ENCODE measurements at places on chromosomes 4 and X.

DNA sequence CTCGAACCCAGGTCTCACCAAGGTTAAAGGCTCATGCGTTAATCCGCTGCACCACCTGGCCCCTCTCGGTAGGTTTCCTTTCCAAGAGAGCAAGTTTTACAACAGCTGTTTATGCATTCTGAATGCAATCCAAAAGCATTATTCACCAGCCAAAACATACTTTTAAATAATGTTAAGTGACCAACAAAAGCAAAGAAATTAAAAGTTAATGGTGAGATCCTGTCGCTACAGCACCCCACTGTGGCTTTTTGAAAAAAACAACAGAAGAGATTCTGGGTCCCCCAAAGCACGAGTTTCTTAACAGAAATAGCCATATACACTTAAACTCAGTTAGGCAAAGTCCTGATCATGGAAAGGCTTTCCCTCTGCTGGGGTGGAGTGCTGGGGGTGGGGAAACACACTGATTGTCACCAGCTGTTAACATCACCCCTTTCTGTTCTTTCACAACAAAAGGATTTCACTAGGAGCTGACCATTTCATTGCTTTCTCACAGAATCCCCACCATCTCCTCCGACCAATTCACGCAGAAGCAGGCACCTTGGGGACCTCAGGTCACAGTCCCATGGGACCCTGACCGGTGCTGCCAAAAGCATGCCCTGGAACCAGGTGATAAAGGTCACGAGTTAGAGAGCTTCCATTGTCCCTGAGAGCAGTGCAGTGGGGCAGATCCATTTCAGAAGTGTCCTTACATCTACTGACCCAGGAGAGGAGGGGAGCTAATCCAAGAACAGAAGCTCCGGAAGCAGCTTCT, 51.2 kb downstream of the ZNF827 start:
- no peak for DNase-seq

DNA sequence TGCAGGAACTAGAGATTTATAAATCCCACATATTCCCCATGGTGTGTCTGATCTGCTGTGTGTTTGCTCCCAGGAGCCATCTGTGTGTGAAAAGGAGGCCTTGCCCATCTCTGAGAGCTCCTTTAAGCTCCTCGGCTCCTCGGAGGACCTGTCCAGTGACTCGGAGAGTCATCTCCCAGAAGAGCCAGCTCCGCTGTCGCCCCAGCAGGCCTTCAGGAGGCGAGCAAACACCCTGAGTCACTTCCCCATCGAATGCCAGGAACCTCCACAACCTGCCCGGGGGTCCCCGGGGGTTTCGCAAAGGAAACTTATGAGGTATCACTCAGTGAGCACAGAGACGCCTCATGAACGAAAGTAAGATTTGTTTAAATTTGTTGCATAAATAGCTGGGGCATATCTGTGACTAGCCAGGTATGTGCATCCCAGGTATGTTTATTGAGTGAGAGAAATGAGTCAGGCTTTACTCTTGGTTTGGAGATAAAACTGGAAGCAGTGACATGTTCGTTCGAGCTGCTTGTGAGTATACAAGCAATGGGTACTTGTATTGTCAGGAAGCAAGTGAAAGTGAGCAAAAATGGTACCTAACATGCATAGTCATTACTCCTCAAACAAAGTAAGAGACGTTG, 89.5 kb downstream of the PTTG2 start:
- DNase-seq: no peak

DNA sequence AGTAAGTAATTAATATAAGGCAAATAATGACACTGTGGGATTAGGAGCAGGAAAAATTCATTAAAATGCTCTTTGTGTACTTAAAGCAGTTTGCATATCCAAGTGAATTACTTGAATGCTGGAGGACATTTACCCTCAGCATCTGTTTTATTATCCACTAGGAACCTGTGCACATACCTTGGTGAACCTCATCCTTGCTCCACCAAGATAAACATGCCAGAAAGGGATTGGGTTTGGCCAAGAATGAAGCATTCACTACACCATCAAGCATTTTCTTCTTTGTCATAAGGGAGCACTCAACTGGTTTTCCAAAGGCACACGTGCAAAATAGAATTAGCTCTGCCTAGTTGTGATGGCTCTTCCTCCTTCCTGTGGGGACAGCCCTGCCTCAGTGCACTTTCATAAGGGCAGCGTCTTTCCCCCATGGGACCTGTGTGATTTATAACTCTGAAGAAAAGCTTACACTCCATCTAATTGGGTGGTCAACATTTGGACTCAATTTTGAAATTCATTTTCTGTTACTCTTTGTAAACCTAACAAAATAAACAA, 291.7 kb downstream of the USP46 start:
- no peak for DNase-seq

DNA sequence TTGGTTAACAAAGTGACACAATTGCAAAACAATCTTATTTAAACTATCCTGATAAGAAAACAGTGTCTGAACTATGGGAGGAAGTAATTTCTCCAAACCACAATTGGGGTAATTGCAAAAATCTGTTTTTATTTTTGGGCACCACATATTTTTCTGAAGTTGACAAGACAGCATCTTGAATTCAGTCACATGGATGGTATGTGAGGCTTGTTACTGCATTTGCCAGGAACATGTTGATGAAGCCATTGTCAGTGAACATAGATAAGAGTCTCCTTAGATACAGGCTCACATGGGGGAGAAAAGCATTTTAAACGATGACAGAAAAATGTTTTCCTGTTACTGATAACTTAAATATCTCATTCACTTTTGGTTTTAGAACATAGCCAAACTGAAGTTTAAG, 5.5 kb upstream of the USP53 start:
- DNase-seq: no peak

DNA sequence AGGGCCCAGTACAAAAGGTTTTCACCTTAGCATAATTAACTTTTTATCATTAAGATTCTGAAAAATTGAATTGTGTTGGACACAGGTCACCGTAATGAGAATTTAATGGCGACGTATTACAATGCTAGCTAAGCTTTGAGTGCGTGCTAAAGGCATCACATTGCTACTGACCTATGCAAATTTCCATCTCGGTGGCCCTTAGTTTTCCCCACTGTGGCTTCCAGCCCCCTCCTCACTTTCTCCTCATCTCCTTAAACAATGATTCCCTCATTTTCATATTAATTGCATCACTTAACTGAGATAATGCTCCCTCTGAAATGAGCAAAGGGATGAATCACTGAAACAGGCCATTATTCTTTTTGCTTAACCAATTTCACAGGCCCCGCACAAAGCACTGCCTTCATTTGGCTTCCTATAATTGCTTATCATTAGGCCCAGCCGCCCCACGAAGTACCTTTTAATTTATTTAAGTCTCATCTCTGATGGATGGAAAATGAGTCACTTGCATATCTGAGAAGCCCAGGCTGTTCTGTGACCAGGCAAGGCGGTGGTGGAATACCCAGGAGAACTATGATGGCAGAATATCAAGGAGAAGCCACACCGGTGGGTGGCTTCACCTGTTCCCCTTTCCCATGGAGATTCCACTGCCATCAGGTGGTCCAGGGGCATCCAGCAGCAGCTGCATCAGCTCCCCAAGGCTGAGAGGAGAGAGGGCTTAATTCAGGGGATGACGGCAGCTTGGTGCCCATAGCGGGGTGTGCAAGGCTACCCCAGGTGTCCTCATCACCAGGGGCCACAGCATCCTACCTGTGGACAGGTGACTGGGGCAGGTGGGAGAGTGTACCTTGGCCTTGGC, 223.8 kb upstream of the BOD1L1 start:
- no peak for DNase-seq

- no peak for DNase-seq
These were observed 27.6 kb downstream of the USP53 start for GRCh38 chr4:119240128-119240527.

GRCh38 chr4:139286186-139286698, 6.2 kb upstream of the MGARP start:
- DNase-seq: no peak

DNA sequence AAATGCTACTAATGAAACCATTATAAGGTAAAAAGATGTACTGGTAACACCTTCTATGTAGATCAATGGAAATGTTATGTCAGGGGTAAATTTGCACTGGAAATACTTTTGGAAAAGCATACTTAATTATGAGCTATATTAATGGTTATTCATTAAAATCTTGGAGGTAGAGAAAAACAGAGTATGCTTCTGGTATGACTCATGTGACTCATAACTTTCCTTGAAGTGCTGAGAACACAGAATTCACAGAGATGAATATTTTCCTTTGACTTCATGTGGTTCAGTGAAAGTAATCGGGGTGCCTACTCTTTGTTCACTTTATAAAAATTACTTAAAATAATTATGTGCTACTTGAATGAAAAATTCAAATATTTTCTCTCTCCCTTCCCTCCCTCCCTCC, 254.2 kb downstream of the KCTD8 start:
- no peak for DNase-seq

DNA sequence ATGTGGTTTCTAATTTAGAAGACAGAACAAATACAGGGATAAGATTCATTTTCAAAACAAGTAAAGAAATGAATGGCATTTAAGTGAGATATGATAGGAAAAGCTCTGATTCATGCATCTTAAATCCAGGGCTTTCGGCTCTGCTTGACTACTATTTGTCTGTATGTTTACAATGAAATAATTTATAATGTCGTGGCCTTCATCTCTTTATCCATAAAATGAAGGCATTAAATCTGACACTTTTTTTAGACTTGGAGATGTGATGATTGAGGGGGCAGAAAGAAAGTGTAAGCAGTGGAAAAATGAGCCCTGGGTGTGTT, 115.7 kb upstream of the KIT start:
- no peak for DNase-seq

DNA sequence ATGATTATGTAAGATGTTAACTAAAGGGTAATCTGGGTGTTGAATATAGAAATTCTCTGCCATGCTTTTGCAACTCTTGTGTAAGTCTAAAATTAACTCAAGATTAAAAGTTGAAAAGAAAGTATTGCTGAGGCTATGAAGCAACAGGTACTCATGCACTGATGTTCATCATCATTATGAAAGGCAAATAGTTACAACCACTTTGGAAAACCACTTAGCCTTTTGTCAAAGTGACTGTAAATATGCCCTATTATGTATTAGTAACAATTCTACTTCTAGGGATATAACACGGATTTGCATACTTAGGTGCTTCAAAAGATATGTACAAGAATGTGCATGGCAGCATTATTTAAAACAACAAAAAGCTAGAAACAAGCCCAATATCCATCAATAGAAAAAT, 227.8 kb upstream of the CXXC4 start:
- DNase-seq: no peak

DNA sequence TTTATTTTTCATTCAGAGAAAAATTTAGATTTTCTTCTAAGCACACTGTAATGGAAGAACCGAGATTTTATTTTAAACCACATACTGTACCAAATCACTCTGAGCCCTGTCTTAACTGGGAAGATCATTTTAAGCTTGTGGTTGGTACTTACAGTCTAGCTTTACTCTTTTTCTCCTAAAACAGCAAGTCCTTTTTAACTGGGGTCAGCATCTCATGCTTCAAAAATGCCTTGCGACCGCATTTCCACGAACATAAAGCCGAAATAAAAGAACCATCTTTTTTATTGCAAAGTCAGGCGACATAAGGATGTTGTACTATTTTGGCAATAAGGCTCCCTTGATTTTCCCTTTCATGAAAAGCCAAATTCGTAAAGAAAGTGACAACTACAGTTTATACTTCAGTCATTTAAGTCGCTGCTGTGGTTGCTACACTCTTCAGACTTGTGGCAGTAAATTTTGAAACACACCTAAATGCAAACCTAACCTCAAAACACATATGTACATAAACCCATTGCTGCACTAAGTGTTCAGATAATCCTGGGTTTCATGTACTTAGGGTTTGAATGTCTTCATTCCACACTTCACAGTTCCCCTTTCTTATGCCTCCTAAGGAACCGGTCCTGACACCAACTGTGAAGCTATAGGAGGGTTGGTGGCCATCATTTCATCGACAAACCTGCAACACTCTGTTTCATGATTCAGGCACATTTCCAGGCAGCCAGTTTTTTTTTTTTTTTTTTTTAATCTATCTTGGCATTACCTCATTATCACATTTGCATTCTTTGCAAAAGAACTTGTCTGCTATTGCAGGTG, 3.0 kb downstream of the STOX2 start:
- DNase-seq: no peak

GRCh38 chr4:41638866-41639265, 100.9 kb downstream of the LIMCH1 start:
- DNase-seq: no peak

GRCh38 chr4:37549041-37549440, 137.1 kb downstream of the RELL1 start:
- DNase-seq: no peak

DNA sequence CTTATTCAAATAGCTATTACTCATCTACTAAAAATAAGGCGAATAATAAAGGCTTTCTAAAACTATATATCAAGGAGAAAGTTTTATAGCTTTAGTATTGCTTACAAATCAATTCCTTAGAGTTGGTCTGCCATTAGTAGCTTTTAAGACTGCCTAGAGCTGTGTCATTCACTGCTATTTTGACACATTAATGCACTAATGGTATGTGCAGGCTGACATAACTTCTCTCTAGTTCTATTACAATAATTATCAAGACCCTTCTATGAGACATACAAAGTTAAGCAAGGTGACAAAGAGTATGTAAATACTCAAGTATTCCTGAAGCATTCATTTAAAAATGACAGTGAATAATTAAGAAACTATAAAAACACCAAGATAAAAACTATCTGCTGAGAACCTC, 625.3 kb downstream of the STPG2 start:
- no peak for DNase-seq

- DNase-seq: no peak
These were observed 119.8 kb upstream of the PDLIM3 start for GRCh38 chr4:185654965-185655554.

- DNase-seq: no peak
These were observed 22.5 kb upstream of the TRIM2 start for GRCh38 chr4:153181700-153182099.

- no peak for DNase-seq
These were observed 69.3 kb downstream of the NYX start for GRCh38 chrX:41516456-41516855.

DNA sequence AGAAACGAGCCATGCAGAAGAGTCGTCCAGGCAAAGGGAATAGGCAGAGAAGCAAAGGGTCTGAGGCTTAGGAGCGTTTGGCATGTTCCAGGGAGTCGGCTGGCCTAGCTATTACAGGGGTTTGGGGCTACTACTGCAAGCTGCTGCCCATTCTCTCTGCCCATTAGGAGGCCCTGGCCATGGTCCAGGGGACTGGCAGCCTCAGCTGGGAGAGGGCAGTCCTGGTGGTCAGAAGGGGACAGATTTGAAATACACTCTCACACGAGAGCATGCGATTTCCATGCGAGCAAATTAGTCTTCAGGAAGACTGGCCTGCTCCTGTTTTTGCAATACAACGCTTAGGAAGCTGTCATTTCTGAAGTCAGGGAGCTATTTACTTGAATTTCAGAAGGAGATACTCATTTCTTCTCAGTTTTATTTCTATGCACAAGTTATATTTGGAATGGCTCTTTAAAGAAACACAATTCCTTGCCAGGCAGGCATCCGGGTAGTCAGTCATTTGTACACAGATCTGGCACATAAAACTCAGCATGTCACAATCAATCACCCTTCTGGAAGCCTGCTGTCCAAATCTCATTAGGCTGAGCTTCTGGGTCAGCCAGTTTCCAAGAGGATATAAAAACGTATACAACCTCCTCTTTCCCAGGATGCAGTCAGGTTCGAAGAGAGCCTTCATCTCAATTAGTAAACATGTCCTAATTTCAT, 27.0 kb downstream of the PROM1 start:
- no peak for DNase-seq

Data from activated CD8-positive, alpha-beta memory T cell treated with anti-CD3 and anti-CD28 coated beads for 1 hour (primary cell).